ENCODE measurements at places on chromosomes 7 and 10.

- DNase-seq = peak; percentile 82
Observed at GRCh38 chr10:132387764-132388210, 9.2 kb upstream of the PWWP2B start.

- no peak for DNase-seq
Observed at GRCh38 chr10:71213127-71213621, 804 bp downstream of the UNC5B start.

DNA sequence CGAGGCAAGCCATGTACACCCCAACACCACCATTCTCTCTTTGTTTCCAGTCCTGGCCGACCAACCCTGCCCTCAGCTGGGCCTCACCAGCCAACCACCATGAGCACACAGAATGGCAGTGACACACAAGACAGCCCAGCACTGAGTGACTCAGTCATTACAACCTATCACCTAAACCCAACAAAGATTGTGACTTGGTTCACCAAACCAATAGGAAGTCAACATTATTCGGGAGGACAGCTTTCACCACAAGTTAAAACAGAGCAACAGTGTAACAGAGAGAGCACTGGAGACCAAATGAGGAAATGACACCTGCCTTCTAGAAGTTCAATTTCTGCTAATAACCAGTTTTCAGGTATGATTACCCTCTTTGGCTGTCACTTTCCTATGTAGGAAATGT lies 72.1 kb downstream of the DNMBP start:
- DNase-seq = no peak

GRCh38 chr10:122648599-122649428 lies 50.8 kb downstream of the C10orf120 start:
- DNase-seq = no peak

- no peak for DNase-seq
Observed at GRCh38 chr7:50667789-50668226, 102.6 kb upstream of the DDC start.

DNA sequence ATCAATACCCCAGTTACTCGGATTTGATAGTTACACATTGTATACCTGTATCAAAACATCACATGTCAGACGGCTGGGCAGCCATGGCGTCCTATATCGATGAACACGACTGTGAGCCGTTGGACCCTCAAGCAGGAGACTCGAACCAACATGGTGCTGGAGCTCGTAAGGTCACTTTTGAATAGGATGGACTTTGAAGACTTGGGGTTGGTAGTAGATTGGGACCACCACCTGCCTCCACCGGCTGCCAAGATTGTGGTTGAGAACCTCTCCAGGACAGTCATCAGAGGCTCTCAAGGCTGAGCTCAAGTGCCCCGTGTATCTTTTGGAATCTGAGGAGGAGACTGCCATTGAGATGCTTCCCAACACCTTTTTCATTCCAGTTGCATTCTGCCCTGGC lies 1.9 kb upstream of the RINT1 start:
- DNase-seq = no peak

DNA sequence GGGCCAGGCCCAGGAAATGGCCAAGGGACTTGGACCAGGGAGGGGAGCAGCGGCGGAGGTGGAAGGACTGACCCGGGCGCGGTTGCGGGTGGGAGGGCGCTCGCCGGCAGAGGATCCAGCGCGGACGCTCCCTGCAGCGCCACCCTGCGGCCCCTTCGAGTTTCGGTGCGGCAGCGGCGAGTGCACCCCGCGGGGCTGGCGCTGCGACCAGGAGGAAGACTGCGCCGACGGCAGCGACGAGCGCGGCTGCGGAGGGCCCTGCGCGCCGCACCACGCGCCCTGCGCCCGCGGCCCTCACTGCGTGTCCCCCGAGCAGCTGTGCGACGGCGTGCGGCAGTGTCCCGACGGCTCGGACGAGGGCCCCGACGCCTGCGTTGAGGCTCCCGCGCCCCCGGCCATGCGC lies 16.8 kb upstream of the ZNF467 start:
- DNase-seq = no peak

- DNase-seq = no peak
Observed at GRCh38 chr10:27153845-27154193, 365 bp downstream of the YME1L1 start.

- no peak for DNase-seq
Observed at GRCh38 chr10:1686491-1686749, 50.9 kb downstream of the ADARB2 start.

- DNase-seq = peak; percentile 80
Observed at GRCh38 chr7:100088621-100089457, at the start of gene COPS6. TSS of gene COPS6 (plus strand) at chr7:100088969. CDS start at chr7:100088991, 22 bp downstream.

DNA sequence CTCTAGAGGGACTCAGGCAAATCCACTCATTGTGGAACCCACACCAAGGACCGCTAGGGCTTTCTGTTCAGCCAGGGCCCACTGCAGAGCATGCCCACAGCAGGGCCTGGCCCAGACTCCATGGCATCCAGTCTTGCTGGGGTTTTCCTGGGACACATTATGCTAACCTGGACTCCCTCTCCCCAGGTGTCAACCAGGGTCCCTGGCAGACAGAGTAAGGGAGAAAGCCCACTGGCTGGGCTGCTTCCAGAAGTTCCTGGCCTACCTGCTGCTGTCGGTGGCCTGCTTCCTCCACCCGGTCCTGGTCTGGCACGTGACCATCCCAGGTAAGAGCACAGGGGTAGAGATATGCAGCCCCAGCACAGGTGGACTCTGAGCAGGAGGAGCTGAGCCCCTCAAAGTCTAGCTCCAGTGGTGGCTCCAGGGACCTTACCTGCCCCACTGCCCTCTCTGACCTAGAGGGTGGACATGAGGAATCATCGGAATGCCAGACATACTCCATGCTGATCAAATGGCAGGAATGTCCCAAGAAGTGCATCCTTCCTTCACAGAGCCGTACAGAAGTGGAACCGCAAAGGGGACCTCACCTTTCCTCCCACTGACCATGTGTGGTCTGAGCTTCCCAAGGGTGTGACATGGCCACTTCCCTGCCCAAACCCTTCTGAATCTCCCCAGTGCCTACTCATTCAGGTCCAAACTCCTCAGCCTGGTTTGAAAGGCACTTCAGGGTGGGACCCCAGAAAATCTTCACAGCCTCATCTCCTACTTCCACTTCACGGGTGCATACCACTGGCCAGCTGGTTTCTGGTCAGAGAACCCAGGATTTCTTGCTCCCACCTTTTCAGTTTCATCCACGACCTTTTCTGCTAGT lies 22.5 kb downstream of the TMEM72 start:
- no peak for DNase-seq

Measured in central memory CD8-positive, alpha-beta T cell (primary cell).